Suppressor macrophage treated with lipopolysaccharide for 1 hour (primary cell): ENCODE measurements at places on chromosomes 2 and 18.

DNA sequence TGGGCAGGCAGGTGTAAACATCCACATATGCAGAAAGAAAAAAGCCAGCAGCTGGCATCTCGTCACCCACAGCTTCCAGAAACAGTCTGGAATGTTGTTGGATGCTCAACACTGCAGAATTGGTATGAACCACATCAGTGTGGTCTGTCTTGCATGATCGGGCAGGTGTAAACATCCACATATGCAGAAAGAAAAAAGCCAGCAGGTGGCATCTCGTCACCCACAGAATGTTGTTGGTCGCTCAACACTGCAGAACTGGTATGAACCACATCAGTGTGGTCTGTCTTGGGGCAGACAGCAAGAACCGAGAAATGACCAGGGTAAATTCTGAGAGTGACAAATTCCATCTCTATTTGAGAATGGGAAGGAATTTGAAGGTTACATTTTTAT, 39.6 kb downstream of the DOCK10 start:
- no peak for DNase-seq

DNA sequence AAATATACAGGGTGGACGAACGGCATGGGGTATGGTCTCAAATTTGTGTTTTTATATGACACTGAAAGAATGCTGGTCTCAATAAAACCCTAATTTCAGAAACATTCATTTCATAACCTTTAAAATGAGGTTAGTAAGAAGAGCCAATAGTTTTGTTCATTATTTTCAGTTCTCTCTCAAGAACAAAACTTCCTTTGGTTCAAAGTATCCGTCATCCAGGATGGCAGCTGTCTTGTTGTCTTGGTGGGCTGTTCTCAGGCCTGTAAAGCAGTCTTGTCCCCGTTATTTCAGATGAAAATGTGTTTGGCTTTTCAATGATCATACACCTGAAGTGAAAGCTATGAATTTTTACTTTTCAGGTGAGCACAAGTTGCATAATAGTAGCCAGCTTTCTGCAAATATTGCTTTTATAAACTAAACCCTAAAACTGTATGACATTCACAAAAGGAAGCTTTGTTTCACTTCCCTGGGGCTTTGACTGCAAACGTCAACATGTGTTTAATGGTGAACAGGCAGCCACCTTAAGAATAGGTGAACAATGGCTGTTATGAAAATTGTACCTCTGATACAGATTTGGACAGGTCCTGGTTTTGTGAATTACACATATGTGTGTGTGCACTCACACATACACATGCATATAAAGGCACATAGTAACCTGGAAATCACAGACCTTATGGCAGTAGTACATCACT, 2.6 kb downstream of the IL18RAP start:
- DNase-seq = no peak

GRCh38 chr2:17628349-17629261, 88.1 kb downstream of the VSNL1 start:
- DNase-seq = no peak

- peak; percentile 77 for DNase-seq
These were observed 210.0 kb downstream of the RBM43 start for GRCh38 chr2:151051574-151052220.

DNA sequence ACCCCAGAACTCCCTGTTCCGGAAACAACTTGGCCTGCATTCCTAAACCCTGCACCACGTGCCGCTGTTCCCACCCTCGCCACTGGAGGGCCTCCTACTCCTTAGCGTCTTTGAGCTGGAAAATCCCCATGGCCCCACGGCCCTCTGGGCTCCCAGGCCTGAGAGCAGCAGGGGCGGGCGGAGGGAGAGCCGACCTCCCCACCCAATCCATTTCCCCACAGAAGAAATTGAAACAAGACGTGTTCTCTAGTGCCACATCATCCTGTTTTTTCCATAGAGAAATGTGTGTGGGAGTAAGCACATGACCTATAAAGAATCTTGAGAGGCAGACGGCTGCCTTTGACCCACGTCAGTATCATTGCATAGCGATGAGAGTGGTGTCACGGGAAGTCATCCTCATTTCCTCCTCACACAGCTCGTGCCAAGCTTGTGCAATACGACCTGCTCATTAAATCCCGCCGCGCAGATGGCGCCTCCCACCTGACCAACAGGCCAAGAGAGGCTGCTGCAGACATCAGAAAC, 79.2 kb downstream of the LAMA1 start:
- peak; percentile 80 for DNase-seq

GRCh38 chr2:174618179-174618578, 20.6 kb upstream of the WIPF1 start:
- DNase-seq = no peak

DNA sequence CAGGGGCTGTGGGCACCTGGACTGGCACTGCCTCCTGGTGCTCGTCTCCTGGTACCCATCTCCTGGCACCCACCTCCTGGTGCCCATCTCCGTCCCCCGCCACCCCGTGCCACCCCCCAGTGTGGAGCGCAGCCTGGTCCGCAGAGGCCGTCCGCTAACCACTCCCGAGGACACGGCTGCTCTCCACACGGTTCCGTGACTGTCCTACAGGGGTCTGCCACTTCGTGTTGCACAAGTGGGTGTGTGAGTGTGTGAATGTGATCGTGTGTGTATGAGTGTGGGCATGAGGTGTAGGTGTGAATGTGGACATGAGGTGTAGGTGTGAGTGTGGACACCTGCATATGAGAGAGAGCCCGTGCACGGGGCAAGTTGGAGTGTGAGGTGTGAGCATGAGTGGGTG, 119.4 kb upstream of the HS6ST1 start:
- DNase-seq = no peak

DNA sequence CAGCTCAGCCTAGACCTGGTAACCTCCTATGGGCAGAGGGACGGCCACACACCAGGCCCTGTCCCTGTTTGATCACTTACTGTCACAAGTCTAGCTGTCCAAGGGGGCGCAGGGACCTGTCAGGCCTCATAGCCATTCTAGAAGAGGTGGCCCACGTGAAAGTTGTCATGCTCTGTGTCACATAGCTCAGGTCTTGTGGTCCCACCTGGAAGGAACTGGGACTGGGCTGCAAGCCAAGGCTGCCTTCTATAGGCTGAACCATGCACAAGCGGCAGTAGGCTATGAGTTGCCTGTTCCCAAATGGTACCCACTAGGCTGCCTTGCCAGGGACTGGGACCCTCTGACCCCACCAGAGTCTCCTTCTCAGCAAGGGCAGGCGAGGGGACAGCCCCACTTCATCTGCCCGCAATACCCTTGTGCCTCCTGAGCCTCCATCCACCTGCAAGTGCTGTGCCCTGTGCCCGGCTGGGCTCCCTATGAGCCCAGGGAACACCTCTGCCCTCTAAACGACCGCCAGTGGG, 177.5 kb downstream of the ANAPC1 start:
- no peak for DNase-seq

- DNase-seq = peak; percentile 6
These were observed 27.8 kb upstream of the NETO1 start for GRCh38 chr18:72895548-72895947.

- DNase-seq = no peak
These were observed 57.2 kb upstream of the LYPD6B start for GRCh38 chr2:148981324-148981723.

DNA sequence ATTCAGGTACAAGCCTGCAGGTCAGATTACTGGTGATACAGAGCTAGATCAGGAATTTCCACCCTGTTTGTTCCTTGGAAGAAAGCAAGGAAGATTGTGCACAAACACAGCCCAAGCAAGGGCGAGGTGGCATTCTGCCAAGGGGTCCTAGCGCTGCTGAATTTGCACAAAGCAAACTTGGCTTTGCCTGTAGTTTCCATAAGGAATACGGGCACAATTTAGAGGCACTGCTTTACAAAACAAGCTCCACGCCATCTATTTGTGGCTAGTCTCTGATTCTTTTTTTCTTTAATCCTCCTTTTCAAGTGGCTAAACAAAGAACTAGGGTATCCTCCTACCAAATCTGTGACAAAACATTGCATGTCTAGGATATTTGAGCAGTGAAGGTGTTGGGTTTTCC, 195.5 kb upstream of the ACVR2A start:
- DNase-seq = no peak

DNA sequence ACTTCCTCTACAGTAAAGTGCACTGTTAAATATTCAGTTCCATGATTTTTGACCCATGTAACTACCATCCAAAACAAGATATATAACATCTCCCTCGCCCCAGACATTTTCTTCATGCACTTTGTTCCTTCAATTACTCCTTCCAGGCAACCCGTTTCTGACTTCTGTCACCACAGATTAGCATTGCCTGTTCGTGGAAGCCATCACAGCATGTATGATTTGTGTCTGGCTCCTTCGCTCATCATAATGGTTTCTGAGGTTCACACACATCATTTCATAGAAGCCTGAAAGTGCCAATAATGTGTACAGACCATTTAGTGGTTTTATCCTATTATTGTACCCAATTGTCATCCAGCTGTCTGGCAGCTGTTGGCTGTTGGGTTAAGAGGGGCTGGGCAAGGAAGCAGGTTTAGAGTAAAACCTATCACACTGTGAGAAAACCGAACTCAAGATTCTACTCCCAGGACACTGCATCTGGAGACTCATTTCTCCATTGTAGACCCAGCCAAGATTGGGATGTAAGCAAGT, 16.1 kb downstream of the ARHGAP28 start:
- no peak for DNase-seq

- DNase-seq = no peak
These were observed 12.6 kb downstream of the TMEM198 start for GRCh38 chr2:219556413-219556812.

GRCh38 chr2:27807476-27807875, 36.0 kb downstream of the MRPL33 start:
- peak; percentile 37 for DNase-seq

- no peak for DNase-seq
These were observed 7.3 kb downstream of the MMADHC start for GRCh38 chr2:149579972-149580882.
